ENCODE measurements at places on chromosomes 5 and 9.

DNA sequence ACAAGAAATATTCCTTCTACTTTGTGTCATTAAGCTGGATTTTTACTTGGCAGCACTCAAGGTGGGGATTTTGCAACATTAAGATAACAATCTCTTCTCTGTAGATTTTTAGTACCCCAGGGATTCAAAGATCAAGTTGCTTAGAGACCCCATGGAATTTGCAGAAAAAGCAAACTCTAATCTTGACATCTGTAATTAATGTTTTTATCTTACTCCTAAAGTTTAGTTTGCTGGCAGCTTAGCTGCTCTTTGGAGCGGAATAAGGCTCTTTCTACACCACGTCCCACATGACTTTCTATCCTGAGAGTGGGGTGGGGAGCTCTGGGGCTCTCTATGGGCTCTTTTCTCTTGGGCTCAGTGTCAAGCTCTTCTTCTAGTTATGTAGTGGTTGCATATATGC, 21.7 kb upstream of the SPDL1 start:
- DNase-seq: peak; percentile 76

DNA sequence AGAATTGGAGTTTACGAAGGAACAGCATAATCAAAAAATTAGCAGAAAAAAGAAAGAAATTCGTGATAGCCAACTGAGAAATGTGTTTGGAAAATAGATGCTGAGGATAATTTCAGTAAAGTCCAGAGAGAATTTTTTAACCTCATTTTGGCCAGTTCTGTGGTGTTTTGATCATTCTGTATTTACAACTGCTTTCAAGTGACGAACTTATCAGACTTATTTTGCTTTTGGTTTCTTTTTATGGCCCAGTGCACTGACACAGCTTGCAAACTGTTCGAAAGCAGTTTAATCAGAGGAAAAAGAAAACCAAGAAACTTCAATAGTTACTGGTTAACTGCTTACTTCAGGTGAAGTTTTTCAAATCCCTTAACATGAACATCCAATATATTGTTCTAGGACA, 1.9 kb downstream of the SDHA start:
- DNase-seq: no peak

DNA sequence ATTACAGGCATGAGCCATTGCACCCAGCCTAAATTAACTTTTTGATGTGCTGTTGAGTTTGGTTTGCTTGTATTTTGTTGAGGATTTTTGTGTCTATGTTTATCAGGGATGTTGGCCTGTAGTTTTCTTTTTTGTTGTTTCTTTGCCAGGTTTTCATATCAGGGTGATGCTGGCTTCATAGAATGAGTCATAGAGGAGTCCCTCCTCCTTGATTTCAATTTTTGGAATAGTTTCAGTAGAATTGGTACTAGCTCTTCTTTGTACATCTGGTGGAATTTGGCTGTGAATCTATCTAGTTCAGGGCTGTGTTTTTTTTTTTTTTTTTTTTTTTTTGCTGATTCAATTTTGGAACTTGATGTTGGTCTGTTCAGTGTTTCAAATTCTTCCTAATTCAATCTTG, 1164.3 kb upstream of the DMAC1 start:
- peak; percentile 24 for DNase-seq

GRCh38 chr9:132176338-132176737, 14.5 kb downstream of the NTNG2 start:
- DNase-seq: no peak

- DNase-seq: peak; percentile 59
Measured at GRCh38 chr9:73782166-73782565, 630.5 kb downstream of the ANXA1 start.

- no peak for DNase-seq
Measured at GRCh38 chr5:40601198-40601868, 78.4 kb upstream of the PTGER4 start.

- no peak for DNase-seq
Measured at GRCh38 chr9:123828449-123828848, 101.5 kb downstream of the DENND1A start.

- DNase-seq: no peak
Measured at GRCh38 chr9:116162241-116162781, 8.7 kb downstream of the PAPPA start.

DNA sequence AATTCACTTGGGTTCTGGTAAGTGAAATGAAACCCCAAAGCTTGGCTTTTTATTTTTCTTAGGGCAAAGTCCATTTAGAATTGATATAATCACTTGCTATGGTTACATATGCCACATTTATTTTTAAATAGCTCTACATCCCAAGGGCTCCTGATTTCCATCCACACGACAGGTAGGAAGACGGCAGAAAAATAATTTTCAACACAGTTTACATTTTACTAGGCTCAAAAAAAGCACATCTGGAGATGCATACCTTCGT, 95.0 kb upstream of the EFNA5 start:
- no peak for DNase-seq

DNA sequence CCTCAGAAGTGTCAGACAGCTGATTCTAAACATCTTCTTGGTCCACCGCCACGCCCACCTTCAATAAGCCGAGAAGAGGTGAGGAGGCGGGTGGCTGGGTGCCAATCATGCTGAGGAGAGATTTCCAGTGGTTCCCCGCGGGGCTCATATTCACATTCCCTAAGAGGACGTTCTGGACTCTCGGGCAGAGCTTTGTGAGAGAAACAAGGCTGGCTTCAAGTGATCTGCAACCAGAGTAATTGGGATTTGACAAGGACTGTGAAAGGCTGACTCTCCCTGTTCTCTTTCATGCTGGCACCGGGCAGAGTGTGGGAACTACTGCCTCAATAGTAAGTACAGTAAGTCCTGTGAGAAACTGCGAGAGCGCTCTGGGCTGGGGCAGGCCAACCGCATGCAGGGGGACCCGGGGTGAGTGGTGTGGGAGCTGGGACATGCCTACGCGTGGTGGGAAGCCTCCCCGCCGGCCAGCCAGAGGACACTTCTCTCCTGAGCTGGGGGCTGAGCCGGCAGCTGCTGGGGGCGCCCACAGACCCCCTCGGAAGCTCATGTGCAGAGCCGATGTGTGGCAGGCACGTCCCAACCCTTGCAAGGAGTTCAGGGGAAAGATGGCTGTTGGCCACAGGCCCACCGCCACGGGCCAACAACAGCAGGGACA, 110.9 kb downstream of the LIFR start:
- no peak for DNase-seq

GRCh38 chr9:124780757-124781151, 3.8 kb downstream of the OLFML2A start:
- DNase-seq: no peak

GRCh38 chr9:29800821-29801220, 2227.5 kb upstream of the C9orf72 start:
- DNase-seq: no peak

- DNase-seq: peak; percentile 12
Measured at GRCh38 chr5:176466245-176466871, 18.2 kb downstream of the FAF2 start.

GRCh38 chr5:154408811-154409210, 37.0 kb upstream of the SAP30L start:
- no peak for DNase-seq

- DNase-seq: no peak
Measured at GRCh38 chr5:395921-396530, 47.0 kb upstream of the EXOC3 start.

DNA sequence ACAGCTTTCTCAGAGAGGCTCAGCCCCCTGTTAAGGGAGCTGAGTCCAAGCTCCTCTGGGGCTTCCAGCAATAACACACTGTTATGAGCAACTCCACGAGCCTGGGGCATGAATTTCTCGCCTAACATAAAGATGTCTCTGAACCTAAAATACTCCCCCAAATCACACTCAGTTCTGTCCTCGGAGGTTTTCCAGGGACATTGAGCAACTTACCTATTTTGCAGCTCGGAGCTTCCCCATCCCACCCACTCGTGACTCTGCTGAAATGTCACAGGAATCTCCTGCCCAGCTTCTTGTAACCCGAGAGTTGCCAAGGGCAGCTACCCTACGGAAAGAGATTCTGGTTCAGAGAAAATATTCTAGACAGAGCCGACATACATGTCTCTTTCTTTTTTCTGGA, 47.1 kb upstream of the SMIM23 start:
- no peak for DNase-seq

DNA sequence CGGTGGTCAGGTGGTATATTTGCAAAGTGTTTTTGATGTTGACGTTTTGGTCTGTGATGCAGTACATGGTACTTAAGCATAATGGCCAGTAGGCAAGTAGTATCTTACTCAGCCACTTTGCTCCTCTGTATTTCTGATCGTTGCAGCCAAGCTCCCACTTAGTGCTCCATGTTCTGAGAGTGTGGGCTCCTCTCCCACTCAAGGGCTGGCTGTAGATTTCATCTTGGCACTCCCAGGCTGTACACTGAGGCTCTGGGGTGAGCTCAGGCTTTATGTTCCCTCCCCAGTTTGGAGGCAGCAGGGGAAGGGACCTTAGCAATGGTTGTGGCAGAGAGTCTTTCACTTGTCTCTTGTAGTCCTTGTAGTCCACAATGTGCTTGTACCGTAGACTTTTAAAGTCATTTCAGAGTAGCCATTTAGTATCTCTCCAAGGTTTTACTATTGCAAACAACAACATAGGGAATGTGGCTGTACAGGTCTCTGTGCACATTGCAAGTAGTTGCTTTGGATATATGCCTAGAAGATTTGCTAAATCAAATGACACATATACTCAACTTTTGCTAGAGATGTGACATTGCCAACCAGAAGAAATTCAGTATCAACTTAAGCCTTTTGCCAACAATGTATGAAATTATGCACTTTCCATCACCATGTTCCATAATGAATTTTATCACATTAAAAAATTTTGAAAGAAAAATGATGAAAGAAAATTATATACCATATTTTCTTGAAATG, 304.3 kb upstream of the CTNND2 start:
- DNase-seq: no peak

GRCh38 chr9:114271556-114272510, 51.1 kb upstream of the ORM1 start:
- DNase-seq: peak; percentile 47

DNA sequence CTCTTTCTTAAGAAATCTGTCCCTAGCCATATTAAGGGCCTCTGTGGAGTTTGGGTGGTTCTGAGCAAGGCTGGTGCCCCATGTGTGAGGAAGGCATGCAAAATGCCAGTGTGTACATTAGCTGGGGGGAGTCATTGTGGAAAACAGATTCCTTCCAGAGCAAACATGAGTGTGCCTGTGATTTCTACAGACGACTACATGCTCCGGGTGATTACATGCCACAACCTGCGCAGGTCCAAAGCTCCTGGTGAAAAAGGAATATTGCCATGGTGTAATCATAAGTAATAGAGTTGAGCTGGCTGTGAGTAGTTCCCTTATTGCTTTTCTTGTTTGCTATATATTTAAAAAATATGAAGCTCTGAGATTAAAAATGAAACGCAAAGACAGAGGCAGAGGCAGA, 102.1 kb downstream of the ACER2 start:
- no peak for DNase-seq

DNA sequence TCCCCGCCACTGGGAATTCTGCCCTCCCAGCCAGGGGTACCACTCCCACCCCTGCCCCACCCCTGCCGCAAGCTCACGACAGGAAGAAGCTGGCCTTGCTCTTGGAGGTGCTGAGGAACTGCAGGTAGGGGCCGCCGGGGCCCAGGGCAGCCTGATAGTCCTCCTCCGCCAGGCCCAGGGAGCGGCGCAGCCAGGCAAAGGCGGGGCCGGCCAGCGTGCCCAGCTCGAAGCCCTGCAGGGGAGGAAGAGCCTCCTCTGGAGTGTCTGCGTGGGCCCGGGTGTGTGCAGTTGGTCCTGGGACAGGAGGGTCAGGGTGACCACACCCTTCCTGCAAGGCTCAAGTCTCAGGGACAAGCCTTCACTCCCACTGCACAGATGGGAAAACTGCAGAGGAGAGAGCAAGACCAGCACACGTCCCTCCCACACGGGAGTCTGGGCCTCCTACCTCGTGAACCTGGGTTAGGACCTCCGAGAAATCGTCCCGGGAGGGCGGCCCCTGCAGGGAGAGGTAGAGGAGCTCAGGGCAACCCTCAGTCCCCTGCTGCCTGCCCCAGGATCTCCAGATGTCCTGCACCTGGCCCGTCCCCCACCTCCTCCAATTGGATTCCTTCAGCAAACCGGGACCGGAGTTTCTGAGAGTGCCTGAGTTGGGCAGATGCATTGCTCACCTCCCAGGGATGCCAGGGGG, 2.4 kb downstream of the PIP5KL1 start:
- no peak for DNase-seq

All from fibroblast of the conjunctiva (primary cell).